ENCODE measurements at places on chromosomes 4 and X.

DNA sequence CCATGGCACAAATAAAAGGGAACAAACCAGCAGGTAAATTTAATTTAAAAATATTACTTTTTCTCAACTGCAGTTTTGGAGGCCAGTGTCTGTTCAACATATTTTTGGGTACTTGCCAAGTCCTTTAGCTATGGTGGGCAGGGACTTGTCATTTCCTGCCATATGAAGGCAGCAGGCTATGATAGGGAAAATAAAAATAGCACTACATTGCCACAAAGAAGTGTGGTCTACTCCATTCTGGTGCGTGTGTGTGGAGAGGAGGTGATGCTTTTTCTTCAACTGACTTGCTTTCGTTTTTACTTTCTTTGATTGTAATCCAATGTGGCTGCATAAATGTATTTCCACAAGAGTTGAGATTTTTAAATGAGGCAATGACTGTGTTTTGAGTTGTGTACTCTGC is 17.2 kb downstream of the GPR174 start:
- DNase-seq = no peak

- no peak for DNase-seq
These were observed 28.1 kb upstream of the SPON2 start for GRCh38 chr4:1200425-1201035.

GRCh38 chrX:9088896-9089295 is 55.0 kb upstream of the FAM9B start:
- no peak for DNase-seq

DNA sequence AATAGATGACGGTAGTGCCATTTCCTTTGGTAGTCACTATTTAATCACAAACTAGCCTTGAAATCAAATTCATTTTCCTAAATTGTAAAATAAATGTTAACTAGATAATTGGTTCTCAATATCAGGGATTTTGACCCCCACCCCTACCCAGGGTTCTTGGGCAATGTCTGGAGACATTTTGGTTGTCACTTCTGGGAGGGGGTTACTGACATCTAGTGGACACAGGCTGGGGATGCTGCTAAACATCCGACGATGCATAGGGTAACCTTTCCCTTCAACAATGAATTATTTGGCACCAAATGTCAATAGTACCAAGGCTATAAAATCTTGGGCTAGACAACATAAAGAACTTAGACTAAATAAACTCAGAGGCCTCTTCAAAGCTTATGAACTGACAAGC is 285.8 kb upstream of the TRPC5 start:
- DNase-seq = no peak

- DNase-seq = no peak
These were observed 15.1 kb upstream of the FGFR3 start for GRCh38 chr4:1777822-1778641.

- no peak for DNase-seq
These were observed 95.1 kb downstream of the IL15 start for GRCh38 chr4:141731481-141731880.

DNA sequence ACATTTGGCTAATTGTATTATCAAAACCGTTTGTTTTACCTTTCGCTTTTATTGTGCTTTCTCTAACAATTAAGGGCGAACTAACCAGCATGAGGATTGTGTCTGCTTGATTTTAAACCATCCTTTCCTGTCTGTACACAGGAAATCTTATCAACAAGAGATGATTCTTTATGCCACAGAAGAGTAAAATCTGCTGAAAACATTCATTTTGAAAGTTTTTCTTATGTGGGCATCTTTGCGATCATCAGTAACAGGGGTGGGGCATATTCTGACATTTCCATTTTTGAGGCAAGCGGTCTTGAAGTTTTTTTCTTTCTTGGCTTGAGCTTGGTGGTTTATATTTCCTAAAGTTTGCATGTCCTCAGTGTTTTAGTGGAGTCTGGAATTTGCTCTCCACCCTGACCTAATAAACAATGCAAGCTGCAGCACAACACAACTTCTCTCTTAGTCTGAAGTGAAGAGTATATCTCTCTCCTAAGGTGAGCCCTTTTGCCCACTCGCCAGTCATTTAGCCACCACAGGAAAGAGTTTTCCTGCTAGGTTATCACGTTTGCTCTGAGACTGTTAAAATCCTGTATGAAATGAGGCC is 26.6 kb downstream of the NFKB1 start:
- no peak for DNase-seq

DNA sequence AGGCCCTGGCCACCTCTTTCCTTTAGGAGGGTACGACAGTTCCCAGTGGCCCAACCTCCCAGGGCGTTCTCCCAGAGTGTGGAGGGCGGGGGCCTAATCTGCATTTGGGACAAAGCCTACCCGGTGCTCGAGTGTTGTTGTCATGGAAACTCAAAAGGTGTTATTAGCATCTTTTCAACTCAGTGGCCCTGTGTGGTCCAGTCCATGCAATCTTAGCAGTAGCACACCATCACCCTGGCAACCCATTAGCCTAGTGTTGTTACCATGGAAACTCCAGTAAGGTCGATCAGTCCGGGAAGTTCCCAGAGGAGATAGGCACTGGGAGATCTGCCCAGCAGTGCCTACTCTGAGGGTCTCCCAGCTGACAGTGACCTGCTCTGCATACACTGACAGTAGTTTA is 20.2 kb downstream of the APLN start:
- no peak for DNase-seq

Data from NCI-H510A (cell line).